ENCODE measurements at places on chromosomes 6 and 20. TPM values are rescaled to one million over a fixed set of nuclear protein-coding genes. Genes with fewer than 3 reads are reported as not detected.

DNA sequence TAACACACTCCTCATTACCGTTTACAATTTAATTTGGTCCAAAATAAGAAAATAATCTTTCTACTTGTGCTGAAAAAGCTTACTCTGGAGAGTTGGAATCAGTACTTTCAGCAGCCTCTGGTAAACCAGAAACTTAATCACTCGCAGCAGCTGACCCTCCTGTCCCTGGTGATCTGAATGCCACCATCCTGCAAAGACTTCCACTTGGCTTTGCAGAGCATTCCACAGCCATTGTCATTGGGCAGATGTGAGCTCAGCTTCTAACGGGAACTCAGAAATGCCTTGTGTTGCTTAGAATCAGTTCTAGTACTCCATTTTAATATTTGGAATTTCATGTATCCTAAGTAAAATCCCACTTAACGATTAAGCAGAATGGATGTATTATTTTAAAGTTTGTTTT lies 59.7 kb downstream of the PHACTR1 start:
- no peak for DNase-seq

The MPIG6B gene
- polyA plus RNA-seq: 1.2 TPM

GRCh38 chr6:53119772-53120409 lies 28.8 kb downstream of the GCM1 start:
- peak; percentile 11 for DNase-seq

GRCh38 chr6:4157506-4157905 lies 22.1 kb upstream of the ECI2 start:
- DNase-seq: no peak

DNA sequence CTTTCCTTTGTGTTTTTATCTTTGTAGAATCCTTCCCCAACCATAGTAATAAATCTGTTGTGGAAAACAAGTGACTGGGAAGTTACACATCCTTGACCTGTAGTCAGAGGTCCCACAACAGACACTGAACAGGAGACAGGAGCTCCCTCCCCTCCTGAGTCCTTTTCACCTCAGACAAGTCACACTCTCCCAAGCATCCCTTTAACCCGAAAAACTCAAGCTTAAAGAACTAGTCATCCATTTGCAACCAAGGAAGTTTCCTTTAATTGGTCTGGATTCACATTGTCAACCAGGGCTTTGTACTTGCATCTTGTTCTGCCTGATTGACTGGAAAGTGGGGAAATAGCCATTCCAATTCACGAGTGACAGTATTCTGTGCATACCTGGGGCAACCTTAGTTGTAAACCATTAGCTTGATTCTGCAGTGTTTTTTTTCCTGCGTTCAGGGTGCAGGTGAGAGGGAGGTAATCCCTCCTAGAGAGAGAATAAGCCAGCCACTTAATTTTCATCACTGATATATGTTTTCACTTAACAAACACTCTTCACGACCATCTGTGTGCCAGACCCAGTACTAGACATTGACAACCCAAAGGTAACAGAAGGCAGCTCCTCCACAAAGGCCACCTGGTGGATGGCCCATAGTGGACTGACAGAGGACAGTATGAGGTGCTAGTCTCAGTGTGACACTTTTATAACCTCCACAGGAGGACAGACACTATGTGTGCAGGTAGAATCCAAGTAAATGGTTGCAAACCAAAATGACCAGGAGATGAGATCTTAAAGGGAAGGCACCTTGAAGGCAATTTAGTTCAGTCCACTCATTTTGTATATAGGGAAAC lies 112.4 kb downstream of the SLX4IP start:
- DNase-seq: no peak

GRCh38 chr6:122730775-122731386 lies 48.6 kb upstream of the FABP7 start:
- no peak for DNase-seq

The TSHZ2 gene
- polyA plus RNA-seq: 9.0 TPM

DNA sequence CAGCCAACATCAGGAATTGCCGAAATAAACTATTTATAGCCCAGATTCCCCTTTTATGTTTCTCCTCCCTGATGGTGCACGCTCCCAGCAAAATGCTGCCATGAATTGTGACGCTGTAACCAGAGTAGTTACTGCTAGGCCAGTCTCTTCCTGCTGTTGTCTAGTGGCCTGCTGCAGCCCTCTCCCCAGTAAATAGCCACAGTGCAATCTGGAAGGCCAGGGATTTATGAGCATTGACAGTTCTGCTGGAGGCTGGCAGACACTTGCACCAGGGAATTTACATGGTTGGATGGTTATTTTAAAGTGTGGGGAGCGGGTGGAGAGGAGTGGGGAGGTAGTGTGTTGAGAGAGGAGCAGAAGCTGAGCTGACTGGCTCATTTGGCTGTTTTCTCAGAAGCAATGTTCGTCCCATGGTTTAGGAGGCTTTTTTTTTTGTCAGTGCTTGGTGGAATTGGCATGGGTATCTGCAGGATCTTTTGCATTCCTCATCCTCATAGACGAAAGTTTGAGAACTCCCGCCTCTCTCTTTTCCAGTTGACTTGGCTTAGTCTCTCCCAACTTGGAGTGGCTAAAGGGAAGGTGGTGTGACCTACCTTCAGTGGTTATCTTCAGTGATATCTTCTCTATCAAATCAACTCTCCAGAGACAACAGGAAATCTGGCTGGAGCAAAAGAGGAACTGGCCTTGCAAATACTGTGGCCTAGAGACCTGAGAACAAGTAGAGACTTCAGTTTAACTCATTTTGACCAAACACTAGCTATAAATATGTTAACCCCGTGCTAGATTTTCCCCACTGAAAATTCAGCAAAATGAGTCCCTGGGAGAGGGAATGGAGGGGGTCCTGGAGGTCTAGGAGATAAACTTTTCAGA lies 99.3 kb upstream of the VSTM2L start:
- DNase-seq: no peak

The CST2 gene
- not detected for polyA plus RNA-seq

The VTA1 gene
- 57.2 TPM for polyA plus RNA-seq

All from forelimb muscle (tissue), 1 donor.